Panc1 (cell line): ENCODE measurements at places on chromosomes 12 and 14. TPM values are rescaled to one million over a fixed set of nuclear protein-coding genes. Genes with fewer than 3 reads are reported as not detected.

GRCh38 chr14:99512571-99513182, 31.5 kb downstream of the CCNK start:
- H3K27me3 ChIP-seq: no peaks in the 10 kb centered on the region
- H3K27ac ChIP-seq: no peak overlapping the region
- peaks cover 6% of the 10 kb centered on the region for H3K4me1 ChIP-seq
- DNase-seq: no peak
- no peak overlapping the region for H3K4me3 ChIP-seq

DNA sequence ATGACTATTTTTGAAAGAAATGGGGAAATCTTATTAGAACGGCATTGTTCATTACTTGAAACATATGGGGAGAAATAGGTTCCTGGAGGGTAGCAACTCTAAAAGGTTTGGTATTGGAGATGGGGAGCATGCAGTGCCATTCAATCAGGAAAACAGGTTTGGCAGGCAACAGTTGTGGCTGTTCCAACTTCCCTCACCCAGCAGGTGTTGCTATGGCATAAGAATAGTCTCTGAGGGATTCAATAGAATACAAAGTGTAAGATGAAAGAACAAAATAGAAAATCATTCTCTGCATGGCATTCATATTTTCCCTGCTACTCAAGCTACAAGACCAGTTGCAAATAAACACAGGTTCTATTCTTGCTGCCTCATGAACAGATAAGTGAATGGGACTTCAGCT, 393.3 kb upstream of the RPL10L start:
- H3K27me3 ChIP-seq: no peaks in the 10 kb centered on the region
- H3K27ac ChIP-seq: no peak overlapping the region
- no peaks in the 10 kb centered on the region for H3K4me1 ChIP-seq
- no peak overlapping the region for H3K4me3 ChIP-seq
- no peaks in the 10 kb centered on the region for H3K36me3 ChIP-seq

GRCh38 chr12:57490126-57490525, 2.3 kb downstream of the MARS1 start:
- H3K4me3 ChIP-seq: no peak overlapping the region
- H3K4me1 ChIP-seq: peaks cover 12% of the 10 kb centered on the region; the same call in 1 of the 2 replicates
- H3K36me3 ChIP-seq: peaks cover 16% of the 10 kb centered on the region; the same call in 1 of the 2 replicates
- DNase-seq: no peak
- H3K27me3 ChIP-seq: no peaks in the 10 kb centered on the region
- H3K27ac ChIP-seq: no peak overlapping the region

DNA sequence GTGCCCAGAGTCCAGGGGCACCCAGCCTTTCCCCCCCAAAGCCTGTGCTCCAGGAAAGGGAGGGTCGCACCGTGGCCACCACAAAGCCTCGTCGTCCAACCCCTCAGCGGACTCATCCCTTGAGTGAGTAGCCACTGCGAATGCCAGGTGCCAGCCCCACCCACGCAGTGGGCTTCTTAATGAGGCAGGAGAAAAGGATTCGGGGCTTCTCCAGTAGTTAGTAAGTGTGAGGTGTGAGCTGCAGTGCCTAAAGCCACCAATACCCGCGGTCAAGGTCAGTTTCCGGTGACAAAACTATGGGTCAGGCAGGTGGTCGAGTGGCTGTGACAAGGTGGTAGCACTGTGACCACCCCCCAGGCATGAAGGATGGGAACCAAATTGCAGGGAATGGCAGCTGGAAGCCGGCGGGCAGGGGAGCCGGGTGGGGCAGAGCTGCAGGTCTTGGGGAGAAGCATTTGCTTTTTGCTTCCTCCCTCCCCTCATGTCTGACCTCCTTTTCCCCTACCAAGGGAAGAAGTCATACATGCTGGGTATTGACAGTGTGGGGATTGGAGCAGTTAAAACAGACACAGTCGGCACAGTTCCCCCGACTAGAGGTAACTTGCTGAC, 8.0 kb downstream of the RAN start:
- peaks cover 23% of the 10 kb centered on the region for H3K4me1 ChIP-seq
- DNase-seq: no peak
- no peaks in the 10 kb centered on the region for H3K27me3 ChIP-seq
- no peak overlapping the region for H3K27ac ChIP-seq

GRIP1 gene
- total RNA-seq: 9.2 TPM

- no peaks in the 10 kb centered on the region for H3K4me1 ChIP-seq
- peaks cover 7% of the 10 kb centered on the region for H3K27me3 ChIP-seq
- no peak for DNase-seq
- H3K36me3 ChIP-seq: no peaks in the 10 kb centered on the region
- no peak overlapping the region for H3K4me3 ChIP-seq
Observed at GRCh38 chr14:104545942-104546501, 33.5 kb upstream of the C14orf180 start.

GRCh38 chr14:100780246-100780645, 45.7 kb upstream of the MEG3 start:
- H3K4me3 ChIP-seq: no peak overlapping the region
- no peaks in the 10 kb centered on the region for H3K36me3 ChIP-seq
- no peaks in the 10 kb centered on the region for H3K4me1 ChIP-seq
- H3K27me3 ChIP-seq: no peaks in the 10 kb centered on the region
- no peak overlapping the region for H3K27ac ChIP-seq
- no peak for DNase-seq

GRCh38 chr14:91464615-91465205, 45.4 kb downstream of the PPP4R3A start:
- no peak overlapping the region for H3K27ac ChIP-seq
- no peaks in the 10 kb centered on the region for H3K27me3 ChIP-seq
- no peak overlapping the region for H3K4me3 ChIP-seq
- peaks cover 43% of the 10 kb centered on the region for H3K36me3 ChIP-seq
- no peaks in the 10 kb centered on the region for H3K4me1 ChIP-seq

DNA sequence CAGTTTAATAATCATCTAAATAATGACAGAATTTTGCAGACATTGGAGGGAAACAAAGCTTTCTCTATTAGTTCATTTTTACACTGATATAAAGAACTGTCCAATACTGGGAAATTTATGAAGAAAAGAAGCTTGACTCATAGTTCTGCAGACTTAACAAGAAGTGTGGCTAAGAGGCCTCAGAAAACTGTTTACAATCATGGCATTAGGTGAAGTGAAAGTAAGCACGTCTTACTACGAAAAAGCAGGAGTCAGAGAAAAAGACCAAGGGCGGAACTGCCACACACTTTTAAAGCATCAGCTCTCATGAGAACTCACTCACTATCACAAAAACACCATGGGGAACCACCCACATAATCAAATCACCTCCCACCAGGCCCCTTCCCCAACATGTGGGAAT, 804.4 kb downstream of the FLRT2 start:
- H3K27me3 ChIP-seq: no peaks in the 10 kb centered on the region
- no peak overlapping the region; the same call in 1 of the 2 replicates for H3K27ac ChIP-seq
- H3K4me1 ChIP-seq: no peaks in the 10 kb centered on the region

- peak; percentile 65 for DNase-seq
- no peaks in the 10 kb centered on the region for H3K36me3 ChIP-seq
- H3K4me3 ChIP-seq: peak overlapping the region; percentile 52
- peaks cover 19% of the 10 kb centered on the region for H3K4me1 ChIP-seq
Observed at GRCh38 chr14:101476916-101477553, 84.3 kb upstream of the DIO3 start.

DNA sequence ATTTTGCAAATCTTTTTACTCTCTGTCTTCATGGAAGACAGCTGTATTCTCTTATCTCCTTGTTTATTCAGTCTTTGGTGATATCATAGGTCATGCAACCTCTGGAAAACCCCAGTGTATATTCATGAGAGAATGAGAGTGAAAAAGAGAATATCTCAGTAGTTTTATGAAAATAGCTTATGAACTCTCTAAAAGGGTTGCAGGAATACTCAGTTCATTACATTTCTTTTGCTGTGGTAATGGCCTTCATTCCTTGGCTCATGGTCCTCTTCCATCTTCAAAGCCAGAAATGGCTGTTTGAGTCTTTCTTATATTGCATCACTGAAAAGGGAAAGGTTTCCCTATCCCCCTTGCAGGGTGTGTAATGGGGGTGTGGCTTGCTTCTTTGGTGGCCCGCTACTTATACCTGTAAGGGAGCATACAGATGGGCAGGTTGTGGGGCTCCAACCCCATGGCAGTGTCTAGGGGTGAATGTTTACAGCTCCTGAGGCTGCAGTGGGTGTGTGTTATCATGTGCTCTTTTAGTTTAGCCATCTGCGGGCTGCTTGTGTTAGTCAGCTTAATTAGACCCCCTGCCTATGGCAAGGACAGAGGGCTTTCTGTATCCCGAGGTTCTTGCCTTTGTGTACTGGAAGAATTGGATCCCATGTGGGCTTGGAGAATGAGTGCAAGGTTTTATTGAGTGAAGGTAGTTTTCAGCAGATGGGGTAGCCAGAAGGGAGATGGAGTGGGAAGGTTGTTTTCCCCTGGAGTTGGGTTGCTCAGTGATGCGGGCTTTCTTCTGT, 150.2 kb downstream of the CCDC91 start:
- no peak for DNase-seq
- H3K27ac ChIP-seq: no peak overlapping the region
- no peak overlapping the region for H3K4me3 ChIP-seq

KRT71 gene
- total RNA-seq: not detected

- H3K27me3 ChIP-seq: no peaks in the 10 kb centered on the region
- H3K4me3 ChIP-seq: no peak overlapping the region
- no peak overlapping the region for H3K27ac ChIP-seq
- no peaks in the 10 kb centered on the region for H3K4me1 ChIP-seq
- DNase-seq: peak; percentile 17
Observed at GRCh38 chr14:35687335-35687939, 121.7 kb downstream of the RALGAPA1 start.

OR9K2 gene
- not detected for total RNA-seq

GRCh38 chr12:31236998-31237637, 88.8 kb downstream of the SINHCAF start:
- peaks cover 33% of the 10 kb centered on the region for H3K27me3 ChIP-seq
- H3K27ac ChIP-seq: no peak overlapping the region
- H3K4me3 ChIP-seq: no peak overlapping the region
- H3K4me1 ChIP-seq: no peaks in the 10 kb centered on the region

DNA sequence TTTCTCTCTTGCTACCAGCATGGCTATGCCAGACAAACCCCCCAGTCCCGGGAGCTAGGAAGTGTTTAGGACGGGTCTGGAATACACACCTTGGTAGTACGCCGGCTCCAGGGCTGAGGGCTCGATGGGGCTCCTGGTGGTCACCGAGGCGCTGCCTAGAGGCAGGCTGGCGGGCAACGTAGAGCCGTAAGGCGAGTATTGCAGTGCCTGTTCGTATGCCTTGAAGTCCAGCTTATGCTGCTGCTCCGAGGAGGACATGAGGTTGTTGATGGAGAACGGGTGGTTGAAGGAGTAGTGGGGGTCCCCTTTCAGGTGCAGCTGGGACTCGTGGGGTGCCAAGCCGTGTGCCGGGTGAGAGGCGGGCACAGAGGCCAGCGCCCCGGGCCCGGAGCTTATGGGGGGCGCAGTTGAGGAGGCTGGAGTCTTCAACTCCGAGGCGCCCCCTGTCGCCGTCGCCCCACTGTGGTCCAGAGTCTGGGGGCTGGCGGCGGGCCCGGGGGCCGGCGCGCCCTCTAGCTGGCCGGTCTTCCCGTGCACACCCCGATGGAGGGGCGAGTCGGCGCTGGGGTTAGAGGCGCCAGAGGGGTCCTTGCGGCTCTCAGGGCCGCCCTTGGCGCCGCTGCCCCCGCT, 3.6 kb downstream of the FOXA1 start:
- no peaks in the 10 kb centered on the region for H3K36me3 ChIP-seq
- H3K27me3 ChIP-seq: no peaks in the 10 kb centered on the region; the same call in 1 of the 2 replicates
- no peak overlapping the region for H3K4me3 ChIP-seq
- no peaks in the 10 kb centered on the region; the same call in 1 of the 2 replicates for H3K4me1 ChIP-seq

- no peak overlapping the region for H3K27ac ChIP-seq
- no peak overlapping the region for H3K4me3 ChIP-seq
- H3K36me3 ChIP-seq: no peaks in the 10 kb centered on the region
- DNase-seq: no peak
Observed at GRCh38 chr14:104217486-104218360, 79.3 kb downstream of the KIF26A start.

GRCh38 chr14:99875836-99876235, 82.6 kb downstream of the EML1 start:
- no peak for DNase-seq
- H3K4me1 ChIP-seq: no peaks in the 10 kb centered on the region
- no peak overlapping the region for H3K27ac ChIP-seq
- H3K27me3 ChIP-seq: no peaks in the 10 kb centered on the region

PRICKLE1 gene
- total RNA-seq: 20.1 TPM

- peaks cover 8% of the 10 kb centered on the region for H3K27me3 ChIP-seq
- no peak for DNase-seq
- no peaks in the 10 kb centered on the region for H3K4me1 ChIP-seq
Observed at GRCh38 chr12:67080637-67081036, 188.5 kb upstream of the CAND1 start.

TSPAN19 gene
- total RNA-seq: not detected

DNA sequence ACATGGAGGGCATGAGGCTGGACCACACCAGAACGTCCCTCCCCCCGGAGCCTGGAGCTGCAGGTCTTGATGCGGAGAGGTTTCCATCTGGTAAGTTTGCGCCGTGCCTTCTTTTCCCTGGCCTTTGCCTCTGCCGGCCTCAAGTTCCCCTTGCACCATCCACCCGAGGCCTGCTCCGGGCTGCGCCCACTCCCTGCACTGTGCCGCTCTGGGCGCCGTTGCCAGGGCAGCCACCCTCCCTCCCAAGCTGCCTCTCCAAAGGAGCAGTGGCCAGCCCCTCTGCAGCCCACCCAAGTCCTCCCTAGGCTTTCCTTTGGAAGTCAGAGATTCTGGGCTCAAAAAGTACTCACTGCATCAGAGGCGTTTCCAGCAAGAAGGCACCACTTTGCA, 46.2 kb upstream of the MEG3 start:
- H3K27me3 ChIP-seq: no peaks in the 10 kb centered on the region
- DNase-seq: no peak
- H3K27ac ChIP-seq: no peak overlapping the region
- H3K36me3 ChIP-seq: no peaks in the 10 kb centered on the region
- no peaks in the 10 kb centered on the region for H3K4me1 ChIP-seq

GRCh38 chr14:51957950-51958349, 31.4 kb upstream of the RTRAF start:
- no peaks in the 10 kb centered on the region; the same call in 1 of the 2 replicates for H3K27me3 ChIP-seq
- no peaks in the 10 kb centered on the region for H3K4me1 ChIP-seq
- H3K4me3 ChIP-seq: no peak overlapping the region
- H3K27ac ChIP-seq: no peak overlapping the region

DNA sequence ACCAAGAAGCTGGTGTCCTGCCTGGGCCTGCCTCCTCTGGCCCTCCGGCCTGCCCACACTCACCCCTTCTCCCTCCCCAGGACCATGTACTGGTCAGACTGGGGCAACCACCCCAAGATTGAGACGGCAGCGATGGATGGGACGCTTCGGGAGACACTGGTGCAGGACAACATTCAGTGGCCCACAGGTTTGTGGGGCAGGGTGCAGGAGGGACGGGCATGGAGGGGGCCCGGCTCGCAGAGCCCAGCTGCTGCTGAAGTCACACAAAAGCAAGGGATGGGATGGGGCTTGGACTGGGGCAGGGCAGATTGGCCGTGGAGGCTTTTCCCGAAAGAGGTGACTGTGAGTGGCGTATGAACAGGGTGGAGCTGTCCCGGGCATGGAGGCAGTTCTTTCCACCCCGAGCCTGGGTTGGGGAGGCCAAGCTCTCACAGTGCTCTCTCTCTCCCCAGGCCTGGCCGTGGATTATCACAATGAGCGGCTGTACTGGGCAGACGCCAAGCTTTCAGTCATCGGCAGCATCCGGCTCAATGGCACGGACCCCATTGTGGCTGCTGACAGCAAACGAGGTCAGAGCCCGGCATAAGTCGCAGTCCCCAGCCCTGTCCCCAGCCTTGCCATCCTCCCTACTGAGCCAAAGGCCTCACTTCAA, 7.8 kb upstream of the NXPH4 start:
- no peak overlapping the region for H3K4me3 ChIP-seq
- H3K4me1 ChIP-seq: peaks cover 3% of the 10 kb centered on the region; the same call in 1 of the 2 replicates
- no peak overlapping the region for H3K27ac ChIP-seq

BRF1 gene
- 25.0 TPM for total RNA-seq

GRCh38 chr12:68888243-68888642, 44.7 kb downstream of the CPM start:
- H3K36me3 ChIP-seq: no peaks in the 10 kb centered on the region
- H3K4me1 ChIP-seq: no peaks in the 10 kb centered on the region
- DNase-seq: no peak
- H3K4me3 ChIP-seq: no peak overlapping the region
